Stimulated activated CD8-positive, alpha-beta memory T cell treated with anti-CD3 and anti-CD28 coated beads, Interleukin-7, amount 100 ng/mL, for 1 hour (primary cell): ENCODE measurements at places on chromosomes 1 and 21.

GRCh38 chr1:109823543-109824348 lies 60.0 kb upstream of the EPS8L3 start:
- DNase-seq: no peak

GRCh38 chr21:26137379-26138060 lies 33.0 kb downstream of the APP start:
- DNase-seq: no peak

GRCh38 chr1:43067977-43068751 lies 103.9 kb downstream of the EBNA1BP2 start:
- no peak for DNase-seq

GRCh38 chr1:5526385-5526750 lies 465.9 kb downstream of the NPHP4 start:
- no peak for DNase-seq

DNA sequence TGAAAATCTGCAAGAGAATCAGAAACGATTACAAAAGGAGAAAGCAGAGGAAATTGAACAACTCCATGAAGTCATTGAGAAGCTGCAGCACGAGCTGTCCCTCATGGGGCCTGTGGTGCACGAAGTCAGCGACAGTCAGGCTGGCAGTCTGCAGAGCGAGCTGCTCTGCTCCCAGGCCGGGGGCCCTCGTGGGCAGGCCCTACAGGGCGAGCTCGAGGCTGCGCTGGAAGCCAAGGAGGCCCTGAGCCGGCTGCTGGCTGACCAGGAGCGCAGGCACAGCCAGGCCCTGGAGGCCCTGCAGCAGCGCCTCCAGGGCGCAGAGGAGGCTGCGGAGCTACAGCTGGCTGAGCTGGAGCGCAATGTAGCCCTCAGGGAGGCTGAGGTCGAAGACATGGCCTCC lies 47.5 kb upstream of the DIP2A start:
- no peak for DNase-seq

GRCh38 chr1:155134322-155134721 lies 1.3 kb upstream of the SLC50A1 start:
- DNase-seq: no peak

- DNase-seq: no peak
Observed at GRCh38 chr1:181626279-181626938, 143.1 kb downstream of the CACNA1E start.

- no peak for DNase-seq
Observed at GRCh38 chr1:244964112-244964971, 100.0 kb upstream of the HNRNPU start.

- DNase-seq: no peak
Observed at GRCh38 chr1:184416481-184416880, 29.7 kb downstream of the C1orf21 start.

GRCh38 chr1:184150776-184151531 lies 99.4 kb downstream of the TSEN15 start:
- DNase-seq: no peak

DNA sequence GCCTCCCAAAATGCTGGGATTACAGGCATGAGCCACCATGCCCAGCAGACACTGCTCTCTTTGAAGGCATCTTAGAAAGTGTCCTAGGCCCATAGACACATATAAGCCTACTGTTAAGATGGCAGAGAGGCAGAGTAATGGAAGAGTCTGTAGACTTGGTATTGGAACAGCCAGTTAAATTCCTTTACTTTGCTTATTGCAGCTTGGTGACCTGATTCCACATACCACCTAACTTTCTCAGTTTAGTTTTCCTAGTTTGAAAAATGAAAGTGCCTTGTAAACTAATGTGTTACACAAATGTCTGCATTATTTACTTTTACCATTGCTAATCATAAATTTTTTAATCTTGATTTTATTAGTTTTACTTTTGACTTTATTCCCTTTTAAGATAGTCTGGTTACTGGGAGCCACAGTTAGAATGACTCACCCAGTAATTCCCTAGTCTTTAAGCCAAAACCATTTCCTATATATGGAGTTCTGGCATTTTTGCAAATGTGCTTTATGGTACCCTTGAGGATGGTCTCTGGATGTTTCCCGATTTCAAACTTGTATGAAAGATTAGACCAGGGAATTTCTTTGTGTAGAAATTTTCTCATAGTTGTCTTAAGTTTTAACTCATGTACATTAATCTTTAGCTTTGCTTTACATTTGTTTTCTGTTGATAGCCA lies 6.4 kb downstream of the SMAP2 start:
- DNase-seq: no peak

DNA sequence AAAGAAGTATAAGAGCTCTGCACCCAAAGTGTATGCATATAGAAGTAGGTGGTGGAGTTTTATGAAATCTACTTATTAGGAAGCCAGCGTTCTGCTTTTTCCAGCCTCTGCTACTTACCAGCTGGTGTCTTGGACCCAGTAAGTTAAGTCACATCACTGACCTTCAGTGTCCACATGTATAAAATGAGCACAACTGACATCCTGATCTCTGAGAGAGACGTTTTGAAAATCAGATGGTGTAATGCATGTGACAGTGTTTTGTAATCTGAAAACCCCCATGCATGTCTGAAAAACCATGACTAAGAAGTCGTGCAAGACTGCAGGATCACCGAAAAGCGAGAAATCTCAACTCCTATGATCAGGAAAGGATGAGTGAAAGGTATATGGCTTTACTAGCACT lies 2.0 kb downstream of the CR1 start:
- DNase-seq: no peak

DNA sequence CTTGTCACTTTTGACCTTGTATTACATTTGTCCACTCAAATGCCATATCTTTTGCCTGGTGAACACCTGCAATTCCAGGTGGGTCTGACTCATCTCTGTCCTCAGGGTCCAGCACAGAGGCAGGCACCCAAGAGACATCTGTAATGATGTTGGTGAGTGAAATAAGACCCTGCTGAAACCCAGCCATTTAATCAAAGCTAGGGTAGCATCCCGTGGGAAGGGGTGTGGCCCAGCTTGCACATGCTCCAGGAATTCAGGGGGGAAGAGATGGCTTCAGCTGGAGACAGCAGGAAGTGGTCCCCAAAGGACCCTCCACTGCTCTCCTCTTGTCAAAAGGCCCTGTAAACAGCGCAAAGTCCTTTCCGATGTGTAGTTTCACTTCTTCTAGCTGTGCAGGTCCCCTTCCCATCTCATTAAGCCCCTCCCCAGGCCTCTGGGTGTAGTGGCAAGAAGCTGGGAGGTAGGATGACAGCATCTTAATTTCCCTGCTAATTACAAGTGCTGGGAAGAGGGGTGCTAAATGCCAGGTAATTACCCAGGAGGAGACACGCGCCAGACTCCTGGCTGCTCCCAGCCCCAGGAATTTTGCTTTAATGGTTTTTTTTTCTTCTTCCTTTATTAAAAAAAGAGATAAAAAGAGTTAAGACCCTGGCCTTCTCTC lies 54.4 kb upstream of the TRABD2B start:
- no peak for DNase-seq
